Stimulated activated CD4-positive, alpha-beta T cell treated with anti-CD3 and anti-CD28 coated beads, Interleukin-12 subunit alpha, Interleukin-12 subunit beta, amount 100 ng/mL, for 48 hours (primary cell): ENCODE measurements at places on chromosomes 12 and 14.

GRCh38 chr12:108914121-108914531, 34.2 kb downstream of the DAO start:
- DNase-seq = no peak

DNA sequence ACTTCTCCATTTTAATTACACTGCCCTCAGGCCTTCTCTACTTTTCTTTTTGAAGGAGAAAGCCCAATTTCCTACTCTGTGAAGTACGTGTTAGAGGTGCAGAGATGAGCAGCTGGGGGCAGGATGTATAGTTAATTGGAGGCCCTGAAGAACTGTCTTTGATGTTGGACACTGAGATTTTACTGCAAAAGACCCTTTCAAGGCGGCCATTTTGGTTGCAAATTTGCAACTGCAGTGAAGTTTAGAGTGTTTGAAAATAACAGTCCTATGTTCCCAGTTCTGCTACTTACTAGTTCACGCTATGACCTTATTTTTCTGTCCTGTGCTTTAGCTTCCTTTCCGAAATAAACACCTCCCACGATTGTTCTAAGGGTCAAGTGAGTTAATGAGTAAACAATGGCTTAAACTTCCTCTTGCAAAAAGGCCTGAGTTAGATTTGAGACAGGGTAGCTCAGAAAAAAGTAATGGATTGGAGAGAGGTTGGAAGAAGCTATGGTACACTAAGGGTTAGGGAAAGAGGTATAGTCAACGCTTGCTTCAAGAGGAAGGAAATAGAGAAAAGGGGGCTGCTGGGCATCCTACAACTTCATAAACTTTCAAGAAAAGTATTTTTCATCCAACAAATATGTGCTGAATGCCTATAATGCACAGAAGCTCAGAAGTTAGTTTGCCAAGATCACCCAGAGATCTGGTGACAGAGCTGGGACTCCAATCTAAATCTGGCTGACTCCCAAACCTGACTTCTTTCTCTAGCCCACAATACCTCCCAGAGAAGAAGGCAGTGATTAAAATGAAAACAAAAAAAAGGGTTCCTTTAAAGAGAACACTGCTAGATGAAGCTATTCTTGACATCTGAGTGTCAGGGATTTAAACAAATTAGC, 26.4 kb upstream of the DICER1 start:
- no peak for DNase-seq

GRCh38 chr12:100842156-100842555, 47.6 kb downstream of the ANO4 start:
- no peak for DNase-seq

DNA sequence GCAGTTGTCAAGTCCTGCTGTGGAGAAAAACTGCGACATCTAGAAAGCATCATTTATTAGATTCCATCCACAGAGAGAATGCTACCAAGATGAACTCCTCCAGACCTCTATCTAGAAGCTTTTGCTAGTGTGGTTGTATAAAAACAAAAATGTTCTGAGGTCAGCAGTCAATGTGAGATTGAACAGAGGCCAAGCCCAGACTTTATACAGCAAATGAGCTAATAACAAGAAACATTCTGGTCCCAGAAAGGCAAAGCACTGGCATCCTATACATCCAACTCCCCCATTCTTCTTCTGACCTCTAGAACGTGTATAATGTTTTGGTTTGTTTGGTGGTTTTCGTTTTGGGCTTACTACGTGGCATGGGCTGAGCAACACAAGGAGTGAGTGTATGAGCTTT, 26.7 kb upstream of the RIN3 start:
- no peak for DNase-seq

- DNase-seq = no peak
Measured at GRCh38 chr12:128178966-128179365, 88.0 kb upstream of the TMEM132C start.

GRCh38 chr14:75242546-75243273, 35.9 kb upstream of the FOS start:
- DNase-seq = no peak

GRCh38 chr14:68611599-68611998, 181.3 kb downstream of the ZFP36L1 start:
- DNase-seq = no peak

DNA sequence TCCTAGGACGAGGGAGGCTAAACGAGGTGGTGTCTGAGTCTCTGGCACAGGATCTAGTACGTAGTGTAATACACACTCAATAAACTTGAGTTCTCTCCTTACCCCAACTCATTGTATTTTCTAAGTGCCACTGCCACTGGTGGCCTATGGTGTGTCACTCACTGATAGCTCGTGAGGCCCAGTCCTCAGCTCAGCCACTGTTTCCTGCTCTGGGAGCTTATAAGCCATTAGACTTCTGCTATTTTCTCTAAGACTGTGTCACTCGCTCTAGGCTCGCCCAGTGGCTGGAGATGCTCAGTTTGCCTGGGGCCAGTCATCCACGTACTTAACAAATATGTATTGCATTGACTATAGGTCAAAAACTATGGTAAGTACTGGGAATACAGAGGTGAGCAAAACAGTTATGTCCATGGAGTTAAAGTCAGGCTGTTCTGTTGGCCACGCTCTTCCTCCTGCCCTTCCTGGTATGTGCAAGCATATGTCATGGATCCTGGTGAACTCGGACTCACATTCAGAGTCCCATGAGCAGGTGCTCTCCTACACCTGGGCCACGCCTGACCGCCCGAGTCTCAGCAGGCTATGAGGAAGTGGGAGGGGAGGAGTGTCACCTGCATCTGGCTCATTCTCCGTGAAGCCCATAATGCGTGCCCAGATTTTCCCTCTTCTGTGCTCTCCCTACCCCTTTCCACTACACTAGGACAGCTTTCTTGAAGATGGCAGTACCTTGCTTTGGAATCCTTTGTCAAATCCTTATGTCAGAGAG, 41.6 kb downstream of the DEGS2 start:
- no peak for DNase-seq

- DNase-seq = no peak
Measured at GRCh38 chr12:11578461-11578993, 70.9 kb upstream of the ETV6 start.

DNA sequence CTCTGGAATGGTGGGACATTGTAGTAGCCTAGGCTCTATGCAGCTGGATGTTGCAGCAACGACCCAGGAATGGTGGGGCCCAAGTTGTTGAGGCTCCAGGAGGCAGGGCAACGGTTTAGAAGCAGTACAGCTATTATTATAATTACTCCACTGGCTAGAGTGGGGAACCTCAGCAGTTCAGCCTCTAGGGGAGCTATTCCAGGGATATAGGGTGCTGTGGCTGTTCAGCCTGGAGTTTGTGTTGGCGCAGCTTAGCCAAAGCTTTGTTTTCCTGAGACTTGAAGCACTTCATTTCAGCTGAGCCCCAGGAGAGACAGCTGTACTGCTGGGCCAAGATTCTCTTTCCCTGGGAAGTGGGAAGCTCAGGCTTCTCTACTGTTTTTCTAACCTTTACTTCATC, 1023.0 kb upstream of the ATXN7L3B start:
- no peak for DNase-seq

GRCh38 chr14:89619596-89619995, 202.6 kb upstream of the FOXN3 start:
- no peak for DNase-seq

DNA sequence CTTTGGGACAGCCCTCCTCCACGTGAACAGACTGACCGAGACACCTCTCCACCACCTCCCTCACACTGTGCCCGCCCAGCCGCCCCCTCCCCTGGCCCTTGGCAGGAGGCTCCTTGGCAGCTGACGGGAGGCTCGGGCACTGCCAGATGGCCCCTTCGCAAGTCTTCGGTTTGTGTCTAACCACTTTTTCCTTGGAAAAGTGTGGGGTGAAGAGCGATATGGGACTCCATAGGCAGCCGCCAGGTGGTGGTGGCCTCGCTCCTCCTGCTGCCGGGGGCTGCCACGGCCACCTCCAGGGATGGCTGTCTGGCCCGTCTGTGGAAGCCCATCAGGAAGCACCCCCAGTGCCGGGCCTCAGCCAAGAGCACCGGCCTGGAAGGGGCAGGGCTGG, 58.7 kb downstream of the LRCOL1 start:
- DNase-seq = no peak

- DNase-seq = no peak
Measured at GRCh38 chr12:65275627-65276026, 2.9 kb upstream of the MSRB3 start.

- no peak for DNase-seq
Measured at GRCh38 chr12:203462-204260, 10.3 kb downstream of the SLC6A12 start.

- DNase-seq = no peak
Measured at GRCh38 chr14:37198907-37199306, 1.2 kb downstream of the MIPOL1 start.

- no peak for DNase-seq
Measured at GRCh38 chr12:73124480-73124879, 852.3 kb downstream of the TRHDE start.

- DNase-seq = no peak
Measured at GRCh38 chr12:132439333-132439904, 50.5 kb upstream of the FBRSL1 start.

- DNase-seq = no peak
Measured at GRCh38 chr12:15192720-15193119, 28.5 kb downstream of the RERG start.

- DNase-seq = no peak
Measured at GRCh38 chr14:90778571-90779255, 37.5 kb downstream of the TTC7B start.

DNA sequence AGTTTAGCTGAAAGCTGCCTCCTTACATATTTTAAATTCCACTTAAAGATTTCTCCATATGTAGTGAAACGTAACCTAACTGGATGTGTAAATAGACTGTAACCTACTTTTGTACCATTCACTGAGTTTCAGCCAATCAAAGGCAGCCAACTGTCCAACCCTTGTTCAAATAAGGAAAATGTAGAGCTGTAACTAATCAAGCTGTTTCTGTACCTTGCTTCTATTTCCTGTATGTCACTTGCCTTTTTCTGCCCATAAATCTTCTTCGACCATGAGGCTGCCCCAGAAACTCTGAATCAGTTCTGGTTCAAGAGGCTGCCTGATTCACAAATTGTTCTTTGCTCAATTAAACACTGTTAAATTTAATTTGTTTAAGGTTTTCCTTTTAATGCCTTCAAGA, 6.3 kb downstream of the SLC7A8 start:
- DNase-seq = no peak

GRCh38 chr12:108340037-108340436, 926 bp upstream of the CMKLR1 start:
- DNase-seq = no peak

GRCh38 chr12:83603106-83603505, 916.4 kb downstream of the TMTC2 start:
- no peak for DNase-seq

DNA sequence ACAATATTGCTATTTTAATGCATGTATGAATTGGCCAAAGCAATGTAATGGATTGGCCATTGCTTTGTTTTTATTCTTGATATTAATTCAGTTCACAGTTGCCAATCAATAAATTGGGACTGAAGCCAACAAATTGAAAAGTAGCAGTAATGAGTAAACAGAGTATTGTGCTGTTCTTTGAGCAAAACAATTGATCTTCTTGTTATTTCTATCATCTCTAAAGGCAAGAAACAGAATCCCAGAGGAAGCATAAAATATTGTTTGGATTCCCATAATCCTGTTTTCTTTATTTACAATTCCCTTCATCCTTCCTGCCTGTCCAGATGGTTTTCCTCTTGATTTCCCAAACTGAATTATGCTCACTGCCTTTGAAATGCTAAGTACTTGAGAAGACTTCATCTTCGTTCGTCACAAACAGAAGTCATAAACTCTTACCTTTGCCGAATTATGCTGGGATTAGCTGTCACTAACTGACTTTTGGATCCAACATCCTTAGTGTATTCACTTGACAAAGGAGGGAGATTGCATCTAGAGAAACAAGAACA, 85.9 kb downstream of the ST8SIA1 start:
- DNase-seq = no peak

GRCh38 chr12:53298164-53298563, 1.3 kb upstream of the MYG1 start:
- DNase-seq = no peak

DNA sequence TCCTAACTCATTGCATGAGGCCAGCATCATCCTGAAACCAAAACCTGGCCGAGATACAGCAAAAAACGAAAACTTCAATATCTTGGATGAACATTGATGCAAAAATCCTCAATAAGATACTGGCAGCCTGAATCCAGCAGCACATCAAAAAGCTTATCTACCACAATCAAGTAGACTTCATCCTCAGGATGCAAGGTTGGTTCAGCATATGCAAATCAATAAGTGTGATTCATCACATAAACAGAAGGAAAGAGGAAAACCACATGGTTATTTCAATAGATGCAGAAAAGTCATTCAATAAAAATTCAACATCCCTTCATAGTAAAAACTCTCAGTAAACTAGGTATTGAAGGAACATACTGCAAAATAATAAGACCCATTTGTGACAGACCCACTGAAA, 56.5 kb upstream of the PPFIA2 start:
- DNase-seq = no peak

DNA sequence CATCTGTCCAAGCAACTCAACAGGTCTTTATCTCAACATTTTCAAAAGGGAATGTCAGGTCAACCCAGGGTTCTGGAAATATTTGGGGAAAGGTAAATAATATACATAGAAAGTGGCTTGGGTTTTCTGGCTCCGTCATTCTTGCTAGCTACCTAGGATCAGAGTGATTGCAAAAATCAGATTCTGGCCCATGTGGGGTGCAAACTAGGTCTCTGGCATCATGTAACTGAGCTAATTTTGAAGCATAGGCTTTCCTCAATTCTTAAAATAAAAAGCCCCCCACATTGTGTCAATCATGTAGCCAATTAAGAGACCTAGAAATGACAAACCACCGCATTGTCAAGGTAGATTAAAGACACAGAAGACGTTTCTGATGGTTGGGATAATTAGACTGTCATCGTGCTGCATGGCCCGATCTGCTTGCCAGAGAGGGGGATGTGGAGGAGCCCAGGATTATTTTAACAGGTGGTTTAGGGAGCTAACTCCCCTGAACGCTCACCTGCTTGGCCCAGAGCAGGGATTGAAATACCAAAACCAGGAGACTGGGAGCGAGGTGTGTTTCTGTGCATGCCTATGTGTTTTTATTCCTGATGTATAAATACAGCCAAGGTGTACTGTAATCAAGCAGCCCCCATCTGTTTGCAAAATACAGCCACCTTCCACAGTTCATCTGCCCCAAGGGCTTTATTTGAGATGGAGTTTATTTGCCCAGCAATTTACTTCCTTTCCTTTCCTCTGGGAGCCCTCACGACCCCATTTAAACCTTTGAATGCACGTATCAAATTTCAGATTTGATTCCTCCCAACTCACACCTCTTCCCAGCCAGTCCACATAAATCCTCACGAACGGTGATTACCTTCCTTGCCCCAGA, 189.5 kb downstream of the TTC8 start:
- DNase-seq = no peak

- DNase-seq = no peak
Measured at GRCh38 chr14:33810308-33810707, 140.6 kb downstream of the EGLN3 start.

- no peak for DNase-seq
Measured at GRCh38 chr12:41521872-41522379, 333.8 kb downstream of the PDZRN4 start.

- no peak for DNase-seq
Measured at GRCh38 chr12:30877105-30877875, 49.3 kb upstream of the TSPAN11 start.

DNA sequence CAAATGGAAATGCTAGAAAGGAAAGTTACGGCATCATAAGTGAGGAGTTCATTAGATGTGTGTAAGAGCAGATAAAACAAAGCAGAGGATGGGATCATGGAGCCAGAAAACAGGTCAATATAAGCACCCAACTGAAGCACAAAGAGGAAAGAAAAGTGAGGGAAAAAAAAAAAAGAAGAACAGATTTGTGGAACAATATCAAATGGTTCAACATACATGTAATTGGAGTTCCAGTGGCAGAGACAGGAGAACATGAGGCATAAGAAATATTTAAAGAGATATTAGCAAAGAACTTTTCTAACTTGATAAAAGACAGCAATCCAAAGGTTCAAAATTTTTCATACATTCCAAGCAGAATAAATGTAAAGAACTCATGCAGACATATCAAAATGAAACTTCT, 54.1 kb downstream of the SPTSSA start:
- DNase-seq = no peak
